Heart left ventricle (tissue), 16 donors: ENCODE measurements at places on chromosomes 11 and 22. TPM values are rescaled to one million over a fixed set of nuclear protein-coding genes. Genes with fewer than 3 reads are reported as not detected.

GRCh38 chr22:35995348-35995747, 33.3 kb downstream of the RBFOX2 start:
- DNase-seq: no peak

- DNase-seq: no peak
These were observed 75.9 kb upstream of the ARFGAP3 start for GRCh38 chr22:42932857-42933484.

- no peak for DNase-seq
These were observed 5.9 kb downstream of the RANGAP1 start for GRCh38 chr22:41280065-41280464.

GRCh38 chr11:104073950-104074705, 37.7 kb downstream of the DDI1 start:
- DNase-seq: no peak

OR6T1 gene
- not detected for total RNA-seq

B3GAT1 gene
- not detected for total RNA-seq
